Psoas muscle (tissue), 8 donors: ENCODE measurements at places on chromosomes 2 and 18. TPM values are rescaled to one million over a fixed set of nuclear protein-coding genes. Genes with fewer than 3 reads are reported as not detected.
A peak's percentile ranks its signal among the peaks of the same experiment; 100 is the strongest.

DNA sequence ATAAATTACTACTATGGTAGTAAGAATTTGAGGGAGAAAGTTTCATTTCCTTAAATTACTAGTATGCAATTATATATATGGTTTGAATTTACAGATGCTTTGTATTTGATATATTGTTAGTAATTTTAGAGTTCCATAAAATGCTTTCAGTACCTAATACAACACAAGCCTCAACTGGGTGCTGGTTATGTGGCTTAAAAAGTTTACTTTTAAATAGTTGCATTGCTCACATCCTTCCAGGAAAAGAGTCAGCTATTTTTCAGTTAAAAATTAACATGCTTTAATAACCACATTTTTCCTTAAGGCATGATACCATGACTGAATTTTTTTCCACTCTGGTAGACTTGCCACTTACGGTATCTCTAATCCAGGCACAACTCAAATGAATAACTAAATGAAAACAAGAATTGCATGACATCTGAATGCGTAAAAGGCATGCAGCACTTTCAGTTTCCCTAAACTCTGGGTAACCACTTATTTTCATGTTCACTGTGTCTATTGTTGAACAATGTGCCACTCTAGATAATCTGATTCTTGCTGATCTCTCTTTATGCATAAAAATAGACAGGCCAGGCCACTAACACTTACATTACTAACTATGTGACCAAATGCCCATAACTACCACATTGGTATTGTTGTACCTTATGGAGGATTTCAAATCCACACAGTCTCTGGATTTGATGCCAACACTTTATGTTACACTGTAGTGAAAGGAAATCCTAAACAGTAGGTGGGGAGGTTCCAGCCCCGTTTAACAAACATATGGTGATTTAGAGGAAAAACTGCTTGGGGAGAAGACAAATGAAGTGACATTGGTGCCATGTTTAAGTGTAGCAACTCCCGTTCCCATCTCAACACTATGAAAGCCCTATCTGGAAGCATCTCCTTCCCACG lies 35.5 kb upstream of the SLC35F5 start:
- H3K4me3 ChIP-seq = no peak overlapping the region
- DNase-seq = no peak
- no peaks in the 10 kb centered on the region for H3K36me3 ChIP-seq
- H3K4me1 ChIP-seq = no peaks in the 10 kb centered on the region
- H3K27ac ChIP-seq = no peak overlapping the region

GRCh38 chr2:237440819-237441281 lies 26.9 kb upstream of the COL6A3 start:
- H3K27me3 ChIP-seq = no peaks in the 10 kb centered on the region
- H3K4me3 ChIP-seq = no peak overlapping the region
- H3K4me1 ChIP-seq = no peaks in the 10 kb centered on the region

GRCh38 chr18:49098386-49098785 lies 147.6 kb upstream of the SMAD7 start:
- H3K27me3 ChIP-seq = no peaks in the 10 kb centered on the region
- no peak for DNase-seq
- no peak overlapping the region for H3K4me3 ChIP-seq
- H3K36me3 ChIP-seq = no peaks in the 10 kb centered on the region
- H3K4me1 ChIP-seq = no peaks in the 10 kb centered on the region

GRCh38 chr2:116988303-116988702 lies 826.2 kb upstream of the DDX18 start:
- no peaks in the 10 kb centered on the region for H3K4me1 ChIP-seq
- H3K27me3 ChIP-seq = no peaks in the 10 kb centered on the region
- H3K4me3 ChIP-seq = no peak overlapping the region
- no peaks in the 10 kb centered on the region for H3K36me3 ChIP-seq

- H3K4me1 ChIP-seq = no peaks in the 10 kb centered on the region
- H3K27ac ChIP-seq = no peak overlapping the region
- H3K4me3 ChIP-seq = no peak overlapping the region
These were observed 899.7 kb upstream of the GCFC2 start for GRCh38 chr2:76610451-76610850.

DNA sequence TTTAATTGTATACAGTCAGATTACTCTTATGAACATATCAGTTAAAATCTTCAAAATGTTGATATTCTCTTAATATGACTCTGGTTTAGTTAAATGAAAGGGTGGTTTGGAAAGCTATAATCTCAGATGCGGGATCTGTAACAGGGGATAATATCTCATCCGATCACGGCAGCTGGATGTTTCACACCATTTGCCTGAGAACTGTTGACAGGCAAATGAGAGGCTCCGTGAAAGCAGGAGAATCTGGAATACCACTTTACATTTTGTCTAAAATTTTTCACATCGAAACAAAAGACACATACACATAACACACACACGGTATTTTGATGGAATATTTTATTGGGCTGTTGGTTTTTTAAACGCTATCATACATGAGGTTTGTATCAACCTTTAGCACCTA lies 518.6 kb upstream of the SLC39A10 start:
- H3K27ac ChIP-seq = no peak overlapping the region
- no peaks in the 10 kb centered on the region for H3K36me3 ChIP-seq
- H3K4me3 ChIP-seq = no peak overlapping the region
- H3K4me1 ChIP-seq = no peaks in the 10 kb centered on the region
- H3K27me3 ChIP-seq = no peaks in the 10 kb centered on the region
- no peak for DNase-seq

The UGT1A8 gene
- not detected for total RNA-seq

DNA sequence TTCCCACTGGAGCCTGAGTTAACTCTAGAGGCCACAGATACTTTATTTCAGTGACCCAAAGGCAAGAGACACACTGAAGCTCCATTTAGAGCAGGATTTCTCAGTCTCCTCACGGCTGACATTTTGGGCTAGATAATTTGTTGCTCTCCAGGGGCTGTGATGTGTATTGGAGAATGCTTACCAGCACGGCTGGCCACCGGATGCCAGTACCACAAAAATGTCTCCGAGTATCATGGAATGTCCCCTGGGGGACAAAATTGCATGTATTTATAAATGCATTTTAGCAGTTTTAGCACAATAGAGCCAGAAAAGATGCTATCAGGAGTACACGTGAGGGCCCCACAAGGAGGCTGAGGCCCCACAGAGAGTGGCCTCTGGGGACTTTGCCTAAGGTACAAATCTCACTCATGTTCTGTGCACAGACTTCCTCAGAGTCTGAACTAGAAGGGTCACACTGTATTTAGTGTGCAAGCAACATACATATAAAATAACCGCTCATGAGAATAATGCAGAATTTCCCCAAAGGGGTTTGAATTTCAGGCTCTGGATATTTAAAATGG lies 20.5 kb upstream of the DCC start:
- no peaks in the 10 kb centered on the region for H3K4me1 ChIP-seq
- H3K27me3 ChIP-seq = peaks cover 1% of the 10 kb centered on the region
- no peak overlapping the region for H3K4me3 ChIP-seq
- no peaks in the 10 kb centered on the region for H3K36me3 ChIP-seq
- no peak overlapping the region for H3K27ac ChIP-seq
- DNase-seq = no peak

GRCh38 chr2:233470011-233470687 lies 96.4 kb downstream of the USP40 start:
- no peaks in the 10 kb centered on the region for H3K27me3 ChIP-seq
- peak; percentile 81 for DNase-seq
- peak overlapping the region; percentile 76 for H3K27ac ChIP-seq
- H3K36me3 ChIP-seq = peaks cover 10% of the 10 kb centered on the region
- H3K4me1 ChIP-seq = peaks cover 8% of the 10 kb centered on the region

The IL1RL1 gene
- total RNA-seq = 3.5 TPM

The ADAM23 gene
- total RNA-seq = 6.2 TPM
